RPMI8226 (cell line): ENCODE measurements at places on chromosomes 7 and 10.

GRCh38 chr10:3391657-3392056 is 219.1 kb upstream of the PITRM1 start:
- no peak for DNase-seq

GRCh38 chr7:111872450-111873325 is 310.4 kb upstream of the IMMP2L start:
- DNase-seq = no peak

DNA sequence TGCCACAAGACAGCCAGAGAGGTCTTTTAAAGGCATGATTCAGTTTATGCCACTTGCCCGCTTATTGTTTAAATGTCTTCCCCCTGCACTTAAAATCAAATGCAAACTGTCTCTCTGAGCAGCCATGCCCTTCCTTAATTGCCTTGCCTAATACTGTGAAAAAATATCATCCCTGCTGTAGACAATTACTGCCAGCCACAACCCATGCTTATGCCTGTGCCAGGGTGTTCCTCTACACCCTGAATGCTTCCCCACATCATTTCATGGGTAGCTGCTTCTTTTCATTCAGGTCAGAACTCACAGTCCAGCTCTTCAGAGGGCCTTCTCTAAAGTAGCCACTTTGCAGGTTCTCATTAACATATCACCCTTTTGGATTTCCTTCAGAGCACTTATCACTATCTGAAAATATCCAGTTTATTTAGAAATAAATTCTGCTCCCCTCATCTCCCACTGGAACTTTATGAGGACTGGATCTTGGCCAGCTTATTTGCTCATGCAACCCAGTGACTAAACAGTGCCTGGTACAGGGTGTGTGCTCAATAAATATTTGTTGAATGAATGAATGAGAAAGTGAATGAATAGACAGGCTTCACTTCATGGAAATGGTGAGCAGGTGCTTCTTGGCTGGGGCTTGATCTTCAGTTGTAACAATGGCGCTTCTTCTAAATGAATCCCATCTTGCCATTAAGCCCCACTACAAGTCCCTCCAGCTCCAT is 162.4 kb upstream of the MDFIC start:
- DNase-seq = no peak

- DNase-seq = no peak
Measured at GRCh38 chr7:401495-401894, 111.5 kb downstream of the FOXL3 start.

DNA sequence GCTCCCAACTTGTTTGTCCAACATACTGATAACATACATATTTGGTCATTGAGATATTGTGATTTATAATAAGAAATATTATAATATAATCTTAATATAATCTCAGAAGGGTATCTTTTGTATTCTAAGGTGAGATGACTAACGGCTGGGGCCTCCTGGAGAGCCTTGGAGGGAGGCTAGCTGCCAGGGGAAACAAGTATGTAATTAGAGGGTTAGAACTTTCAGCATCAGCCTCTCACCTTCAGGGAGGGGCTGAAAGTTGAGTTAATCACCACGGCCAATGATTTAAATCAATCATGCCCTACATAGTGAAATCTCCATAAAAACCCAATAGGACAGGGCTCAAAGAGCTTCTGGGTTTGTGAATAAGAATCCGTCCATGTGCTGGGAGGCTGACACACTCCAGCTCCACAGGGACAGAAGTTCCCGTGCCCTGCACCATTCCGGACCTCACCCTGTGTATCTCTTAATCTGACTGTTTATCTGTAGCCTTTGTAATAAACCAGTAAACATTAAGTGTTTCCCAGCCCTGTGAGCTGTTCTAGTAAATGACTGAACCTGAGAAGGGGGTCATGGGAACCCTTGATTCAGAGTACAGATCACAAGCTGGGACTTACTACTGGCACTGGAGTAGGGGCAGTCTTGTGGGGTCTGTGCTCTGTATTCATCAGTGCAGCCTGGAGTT is 86.3 kb upstream of the STEAP1B start:
- no peak for DNase-seq

GRCh38 chr10:60203993-60204618 is 185.6 kb downstream of the ANK3 start:
- DNase-seq = no peak
